Activated CD4-positive, alpha-beta memory T cell treated with anti-CD3 and anti-CD28 coated beads for 36 hours (primary cell): ENCODE measurements at places on chromosomes 11 and 22. TPM values are rescaled to one million over a fixed set of nuclear protein-coding genes. Genes with fewer than 3 reads are reported as not detected.

Gene UPK3A
- not detected for total RNA-seq

Gene SHISA8
- total RNA-seq, result 0.97 TPM

Gene GAB4
- total RNA-seq, result not detected

Gene CLDN5
- total RNA-seq, result 0.17 TPM

Gene NRGN
- 15.3 TPM for total RNA-seq

Gene CCDC89
- not detected for total RNA-seq

Gene APOL5
- not detected for total RNA-seq

Gene OR2AG2
- total RNA-seq, result not detected

Gene LSP1
- 179 TPM for total RNA-seq

Gene ASCL3
- not detected for total RNA-seq

Gene TRIM49
- total RNA-seq, result not detected

- no peak overlapping the region for H3K4me3 ChIP-seq
- no peaks in the 10 kb centered on the region for H3K36me3 ChIP-seq
- no peak overlapping the region for H3K27ac ChIP-seq
- no peaks in the 10 kb centered on the region for H3K27me3 ChIP-seq
- no peak for DNase-seq
- no peaks in the 10 kb centered on the region for H3K4me1 ChIP-seq
Observed at GRCh38 chr11:46865340-46865739, 19.3 kb upstream of the CKAP5 start.

DNA sequence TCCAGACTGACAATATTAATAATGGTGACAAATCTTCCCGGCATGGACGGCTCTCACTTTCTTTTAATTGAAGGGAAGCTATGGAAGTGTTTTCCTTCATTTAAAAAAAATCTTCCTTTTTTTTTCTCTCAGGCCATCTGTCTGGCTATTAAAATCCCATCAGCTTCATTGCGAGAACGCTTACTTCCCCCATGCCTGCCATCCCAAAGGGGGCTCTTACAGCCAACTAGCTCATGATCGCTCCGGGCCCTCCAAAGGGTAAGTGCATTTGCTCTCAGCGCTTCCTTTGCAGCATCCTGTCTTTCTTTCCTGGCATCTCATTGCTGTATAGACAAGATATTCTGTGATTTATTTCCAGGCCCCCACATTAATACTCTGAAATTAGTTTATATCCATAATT is 20.7 kb downstream of the CACNG2 start:
- no peak overlapping the region for H3K4me3 ChIP-seq
- no peak for DNase-seq
- no peaks in the 10 kb centered on the region for H3K4me1 ChIP-seq
- H3K27ac ChIP-seq, result no peak overlapping the region
- H3K36me3 ChIP-seq, result no peaks in the 10 kb centered on the region

- peaks cover 63% of the 10 kb centered on the region for H3K4me1 ChIP-seq
- no peaks in the 10 kb centered on the region for H3K36me3 ChIP-seq
- H3K27me3 ChIP-seq, result no peaks in the 10 kb centered on the region
- no peak overlapping the region for H3K4me3 ChIP-seq
Observed at GRCh38 chr11:12125609-12126149, 15.3 kb downstream of the MICAL2 start.

DNA sequence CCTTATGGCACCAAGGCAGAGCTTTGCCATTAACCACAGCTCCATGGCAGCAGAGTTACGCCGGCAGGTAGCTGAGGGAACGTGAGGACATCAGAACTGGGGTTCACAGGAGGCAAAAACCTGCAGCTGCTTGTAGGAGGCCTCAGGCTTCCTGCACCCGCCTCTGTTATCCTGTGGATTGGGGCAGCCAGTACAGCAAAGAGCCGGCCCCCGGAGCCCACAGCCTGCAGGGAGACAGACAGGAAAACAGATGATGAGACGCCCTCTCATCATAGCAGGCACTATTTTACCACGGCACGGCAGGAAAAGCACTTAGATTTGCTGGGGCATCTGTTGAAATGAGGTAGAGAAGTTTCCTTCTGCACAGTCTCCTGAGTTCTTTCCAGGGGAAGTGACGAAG is 870.3 kb downstream of the TBC1D22A start:
- H3K4me1 ChIP-seq, result no peaks in the 10 kb centered on the region
- H3K27me3 ChIP-seq, result peaks cover 8% of the 10 kb centered on the region
- DNase-seq, result no peak
- H3K27ac ChIP-seq, result no peak overlapping the region
- no peaks in the 10 kb centered on the region for H3K36me3 ChIP-seq

DNA sequence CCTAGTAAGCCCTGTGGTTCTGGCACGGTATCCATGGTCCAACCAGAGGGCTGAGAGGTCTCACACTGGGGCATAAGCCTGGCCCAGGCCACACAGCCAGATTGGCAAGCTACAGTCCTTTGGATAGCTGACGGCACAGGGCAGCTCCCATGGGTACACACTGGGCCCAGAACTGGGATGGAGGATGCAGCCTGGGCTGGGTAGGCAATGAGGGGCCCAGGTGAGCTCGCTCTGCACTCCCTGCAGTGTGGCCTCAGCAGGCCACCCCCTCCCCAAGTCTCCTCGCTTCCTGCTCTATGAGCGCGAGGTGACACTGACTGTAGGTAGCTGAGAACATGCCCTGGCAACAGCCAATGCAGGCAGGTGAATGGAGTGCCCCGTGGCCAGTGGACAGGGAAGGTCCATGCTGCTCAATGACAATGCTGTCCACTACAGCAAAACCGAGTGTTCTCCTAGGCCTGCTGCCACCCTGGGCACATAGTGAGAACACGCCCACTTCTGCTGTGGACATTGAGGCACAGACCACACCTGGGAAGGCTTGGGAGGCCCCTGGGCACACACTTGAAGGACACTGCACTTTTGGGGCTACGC is 3.8 kb downstream of the ARVCF start:
- peaks cover 7% of the 10 kb centered on the region for H3K4me1 ChIP-seq
- peaks cover 2% of the 10 kb centered on the region for H3K27me3 ChIP-seq
- DNase-seq, result no peak
- H3K4me3 ChIP-seq, result no peak overlapping the region

DNA sequence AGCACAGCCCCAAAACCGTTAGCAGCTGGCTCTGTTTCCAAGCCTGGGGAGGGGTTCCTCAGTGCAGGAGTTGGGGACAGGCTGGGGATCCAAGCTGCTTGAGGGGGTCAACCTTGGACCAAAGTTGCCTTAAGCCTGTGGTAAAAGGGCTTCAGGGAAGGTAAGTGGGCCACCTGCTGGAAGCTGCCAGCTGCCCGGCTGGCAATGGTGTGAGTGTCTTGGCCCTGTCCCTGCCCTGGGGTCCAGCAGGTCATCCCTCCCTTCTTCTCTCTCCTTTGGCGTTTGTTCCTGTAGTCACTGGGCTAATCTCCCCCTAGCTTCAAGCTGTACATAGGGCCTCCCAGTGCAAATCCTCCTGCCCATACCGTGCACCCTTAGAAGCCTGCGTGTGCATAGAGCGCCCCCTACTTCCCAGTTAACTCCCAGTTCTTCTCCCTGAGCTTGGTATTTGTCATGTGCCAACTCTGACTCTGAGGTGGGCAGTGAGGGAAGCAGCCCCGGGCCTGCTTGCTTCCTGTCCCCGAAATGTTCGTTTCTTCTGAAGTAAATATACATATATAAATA is 4.4 kb downstream of the TMEM258 start:
- peaks cover 41% of the 10 kb centered on the region for H3K36me3 ChIP-seq
- H3K27ac ChIP-seq, result no peak overlapping the region
- H3K4me1 ChIP-seq, result peaks cover 21% of the 10 kb centered on the region
- no peak overlapping the region for H3K4me3 ChIP-seq

GRCh38 chr11:84383576-84383975 is 1097.4 kb upstream of the CCDC90B start:
- no peaks in the 10 kb centered on the region for H3K36me3 ChIP-seq
- no peak for DNase-seq

- H3K27ac ChIP-seq, result no peak overlapping the region
- no peak for DNase-seq
- no peaks in the 10 kb centered on the region for H3K4me1 ChIP-seq
Observed at GRCh38 chr11:61935861-61936260, 14.3 kb upstream of the BEST1 start.

GRCh38 chr22:36756746-36757655 is 18.9 kb downstream of the IFT27 start:
- H3K36me3 ChIP-seq, result no peaks in the 10 kb centered on the region
- no peak overlapping the region for H3K4me3 ChIP-seq
- DNase-seq, result no peak
- no peak overlapping the region for H3K27ac ChIP-seq

DNA sequence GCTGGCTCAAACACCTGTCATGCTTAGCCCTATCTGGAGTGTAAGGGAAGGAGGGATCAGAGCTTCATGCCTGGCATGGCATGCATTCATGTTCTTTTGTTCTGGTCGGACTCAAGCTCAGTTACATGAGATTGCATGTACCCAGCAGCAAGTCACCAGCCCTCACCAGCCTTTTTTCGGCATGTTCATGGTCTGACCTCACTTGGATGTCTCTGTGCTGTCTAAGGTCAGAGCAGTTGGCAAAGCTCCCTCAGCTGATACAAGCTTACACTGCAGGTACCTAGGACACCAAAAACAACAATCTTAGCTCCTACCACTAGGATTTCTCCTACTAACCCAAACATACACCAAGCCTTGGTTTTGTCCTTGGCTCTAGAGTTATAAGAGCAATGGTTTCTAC is 152.6 kb downstream of the BARX2 start:
- no peak overlapping the region for H3K4me3 ChIP-seq
- no peaks in the 10 kb centered on the region for H3K27me3 ChIP-seq
- DNase-seq, result no peak
- H3K36me3 ChIP-seq, result peaks cover 2% of the 10 kb centered on the region

DNA sequence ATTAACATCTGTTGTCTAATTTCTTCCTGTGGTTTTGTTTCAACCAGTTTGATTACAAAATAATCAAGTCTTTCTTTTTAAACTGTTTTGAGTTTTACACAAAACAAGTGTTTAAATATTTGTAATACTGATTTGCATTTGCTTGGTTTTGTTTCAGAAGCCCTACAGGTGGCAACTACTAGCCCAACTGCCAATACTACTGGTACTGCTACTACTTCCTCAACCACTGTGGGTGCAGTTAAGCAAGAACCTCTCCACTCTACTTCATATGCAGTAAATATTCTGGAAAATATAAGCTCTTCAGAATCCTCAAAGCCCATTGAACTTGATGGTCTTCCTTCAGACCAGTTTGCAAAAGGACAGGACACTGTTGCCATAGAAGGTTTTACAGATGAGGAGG is 61.1 kb downstream of the QSER1 start:
- no peaks in the 10 kb centered on the region for H3K27me3 ChIP-seq
- no peak overlapping the region for H3K27ac ChIP-seq
- H3K4me1 ChIP-seq, result no peaks in the 10 kb centered on the region
- peaks cover 5% of the 10 kb centered on the region for H3K36me3 ChIP-seq
- DNase-seq, result no peak

GRCh38 chr22:32836280-32837123 is 35.0 kb downstream of the TIMP3 start:
- DNase-seq, result no peak
- no peak overlapping the region for H3K4me3 ChIP-seq
- H3K36me3 ChIP-seq, result no peaks in the 10 kb centered on the region

GRCh38 chr22:20509344-20510047 is 2.1 kb downstream of the MED15 start:
- H3K4me3 ChIP-seq, result peak overlapping the region; percentile 91
- DNase-seq, result peak; percentile 75
- peaks cover 62% of the 10 kb centered on the region for H3K4me1 ChIP-seq
- peaks cover 28% of the 10 kb centered on the region for H3K36me3 ChIP-seq
- H3K27me3 ChIP-seq, result no peaks in the 10 kb centered on the region

DNA sequence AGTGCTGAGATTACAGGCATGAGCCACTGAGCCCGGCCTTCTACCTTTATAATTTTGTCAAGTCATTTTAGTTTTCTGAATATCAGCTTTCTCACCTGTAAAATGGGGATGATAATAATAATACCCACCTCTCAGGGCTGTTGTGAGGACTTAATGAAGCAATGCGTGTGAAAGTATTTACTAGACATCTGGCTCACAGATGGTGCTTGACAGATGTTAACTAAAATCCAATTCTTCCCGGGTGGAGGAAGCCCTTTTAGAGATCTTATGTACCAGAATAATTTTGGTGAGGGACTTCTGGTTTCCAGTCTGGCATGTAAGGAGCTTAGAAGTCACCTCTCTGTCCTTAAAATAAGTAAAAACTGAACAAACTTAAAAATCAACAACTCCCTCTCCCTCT is 43.7 kb upstream of the NUP160 start:
- H3K4me1 ChIP-seq, result peaks cover 32% of the 10 kb centered on the region
- DNase-seq, result no peak
- no peak overlapping the region for H3K27ac ChIP-seq
- H3K36me3 ChIP-seq, result no peaks in the 10 kb centered on the region
- H3K27me3 ChIP-seq, result no peaks in the 10 kb centered on the region

GRCh38 chr11:93579187-93579751 is 36.1 kb upstream of the SMCO4 start:
- H3K36me3 ChIP-seq, result no peaks in the 10 kb centered on the region
- no peaks in the 10 kb centered on the region for H3K4me1 ChIP-seq
- H3K4me3 ChIP-seq, result no peak overlapping the region
- DNase-seq, result no peak
- H3K27ac ChIP-seq, result no peak overlapping the region
